ENCODE measurements at places on chromosomes 4 and X. TPM values are rescaled to one million over a fixed set of nuclear protein-coding genes. Genes with fewer than 3 reads are reported as not detected.

The NWD2 gene
- polyA plus RNA-seq: 0.20 TPM

The ADGRL3 gene
- 10.6 TPM for polyA plus RNA-seq

The TRO gene
- polyA plus RNA-seq: 34.6 TPM

The KLHL4 gene
- 2.1 TPM for polyA plus RNA-seq

The MCF2 gene
- 0.54 TPM for polyA plus RNA-seq

The SASH3 gene
- polyA plus RNA-seq: 2.0 TPM

The GLOD5 gene
- 1.2 TPM for polyA plus RNA-seq

The DBET gene
- not detected for polyA plus RNA-seq

The GNRHR gene
- polyA plus RNA-seq: not detected

The SSX2B gene
- polyA plus RNA-seq: not detected

The FRMPD4 gene
- 0.66 TPM for polyA plus RNA-seq

The ZNF280C gene
- 1.3 TPM for polyA plus RNA-seq

The KIAA1210 gene
- polyA plus RNA-seq: not detected

The FAM199X gene
- 8.4 TPM for polyA plus RNA-seq

The ZNF157 gene
- polyA plus RNA-seq: 1.6 TPM

The NR3C2 gene
- polyA plus RNA-seq: 2.8 TPM

The CA5B gene
- polyA plus RNA-seq: 3.0 TPM

The VCX2 gene
- polyA plus RNA-seq: not detected

The CITED1 gene
- 7.4 TPM for polyA plus RNA-seq

The ANKRD50 gene
- 7.0 TPM for polyA plus RNA-seq

The SH3D19 gene
- polyA plus RNA-seq: 2.6 TPM

The SMR3B gene
- polyA plus RNA-seq: not detected

The TKTL2 gene
- polyA plus RNA-seq: not detected

The FRAS1 gene
- 6.3 TPM for polyA plus RNA-seq

The FGA gene
- polyA plus RNA-seq: 1.9 TPM

The C4orf51 gene
- polyA plus RNA-seq: not detected
